Amygdala (tissue), 56 donors: ENCODE measurements at places on chromosomes 2 and 18.

GRCh38 chr2:167249197-167249596 lies 360.9 kb downstream of the XIRP2 start:
- DNase-seq: no peak

DNA sequence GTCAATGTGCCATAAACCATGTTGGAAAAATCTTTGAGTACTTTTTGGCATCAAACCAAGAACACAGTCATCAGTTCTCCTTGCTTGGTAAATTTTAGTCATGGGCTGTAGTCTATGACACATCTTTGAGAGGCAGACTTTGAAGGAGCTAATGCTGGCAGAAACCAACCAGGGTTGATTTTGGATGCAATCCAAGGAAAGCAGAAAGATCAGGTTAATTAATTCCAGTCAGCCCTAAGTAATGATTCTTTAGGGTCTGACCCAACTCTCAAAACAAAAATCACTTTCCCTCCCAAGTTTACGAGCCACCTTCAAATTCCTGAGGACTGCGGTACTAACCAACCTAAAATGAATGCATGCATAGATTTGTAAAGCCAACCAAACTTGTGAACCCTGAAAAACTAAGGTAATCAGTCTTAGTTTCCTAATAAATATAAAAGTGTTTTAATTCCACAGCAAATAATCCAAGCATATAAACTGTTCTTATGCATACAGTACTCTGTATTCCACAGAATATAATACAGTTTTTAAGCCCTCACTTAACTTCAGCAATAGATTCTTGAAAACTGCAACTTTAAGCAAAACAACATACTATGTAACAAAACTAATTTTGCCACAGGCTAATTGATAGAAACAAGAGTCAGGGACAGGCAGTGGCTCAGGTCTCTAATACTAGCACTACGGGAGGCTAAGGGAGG lies 22.0 kb downstream of the AP1S3 start:
- no peak for DNase-seq

DNA sequence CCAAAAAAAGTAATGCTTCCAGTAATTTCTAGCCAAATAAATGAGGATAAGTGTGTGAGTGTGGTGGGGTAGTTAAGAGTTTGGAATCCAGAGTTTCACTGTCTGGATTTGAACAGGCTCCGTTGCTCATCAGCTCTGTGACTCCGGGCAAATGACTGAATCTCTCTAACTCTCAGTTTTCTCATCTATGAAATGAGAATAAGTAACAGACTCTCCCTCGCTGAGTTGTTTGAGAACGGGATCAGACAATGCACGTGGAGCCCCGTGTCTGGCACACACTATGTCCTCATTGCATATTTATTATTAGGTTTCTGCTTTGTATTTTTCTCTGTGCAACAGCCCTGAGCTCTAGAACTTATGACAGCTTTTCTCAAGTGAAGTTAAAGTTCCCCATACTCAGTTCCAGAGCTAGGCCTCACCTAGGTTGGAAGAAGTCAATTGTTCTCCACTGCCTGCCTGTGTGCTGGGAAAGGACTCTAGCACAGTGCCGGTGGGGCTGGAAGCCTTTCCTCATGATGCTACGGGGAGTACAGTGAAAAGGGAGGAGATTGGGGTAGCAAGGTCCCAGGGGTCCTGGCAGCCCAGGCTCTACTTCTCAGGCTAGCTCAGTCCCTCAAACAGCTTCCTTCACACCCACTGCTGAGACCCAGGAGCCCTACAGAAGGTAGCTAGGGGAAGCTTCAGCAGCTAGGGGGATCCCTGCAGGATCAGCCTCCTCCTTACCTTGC lies 1.7 kb upstream of the ICOS start:
- DNase-seq: no peak

GRCh38 chr2:15142069-15142689 lies 419.0 kb downstream of the NBAS start:
- no peak for DNase-seq

- DNase-seq: peak; percentile 21
Observed at GRCh38 chr2:201618744-201619662, 24.3 kb downstream of the TMEM237 start.

- DNase-seq: no peak
Observed at GRCh38 chr2:216388046-216388884, 16.0 kb upstream of the MARCHF4 start.

- DNase-seq: no peak
Observed at GRCh38 chr2:231058761-231059550, 2.3 kb downstream of the PSMD1 start.

- DNase-seq: no peak
Observed at GRCh38 chr2:219386532-219387280, 1.0 kb downstream of the DNPEP start.

DNA sequence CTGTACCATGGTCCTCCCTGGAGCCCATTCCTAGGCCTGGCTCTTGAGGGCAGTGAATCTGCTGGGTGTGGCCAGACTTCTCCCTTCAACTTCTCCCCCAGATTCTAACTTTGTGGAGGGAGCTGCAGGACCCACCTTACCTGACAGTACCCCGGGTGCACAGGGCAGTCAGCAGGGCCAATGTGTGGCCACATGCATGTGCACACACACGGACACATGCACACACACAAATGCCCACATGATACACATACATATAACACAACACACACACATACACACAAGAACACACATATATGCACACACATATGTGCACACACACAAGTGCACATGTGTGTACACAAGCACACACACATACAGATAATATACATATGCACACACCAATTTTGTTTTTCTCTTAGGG lies 300.0 kb upstream of the HS6ST1 start:
- DNase-seq: no peak

DNA sequence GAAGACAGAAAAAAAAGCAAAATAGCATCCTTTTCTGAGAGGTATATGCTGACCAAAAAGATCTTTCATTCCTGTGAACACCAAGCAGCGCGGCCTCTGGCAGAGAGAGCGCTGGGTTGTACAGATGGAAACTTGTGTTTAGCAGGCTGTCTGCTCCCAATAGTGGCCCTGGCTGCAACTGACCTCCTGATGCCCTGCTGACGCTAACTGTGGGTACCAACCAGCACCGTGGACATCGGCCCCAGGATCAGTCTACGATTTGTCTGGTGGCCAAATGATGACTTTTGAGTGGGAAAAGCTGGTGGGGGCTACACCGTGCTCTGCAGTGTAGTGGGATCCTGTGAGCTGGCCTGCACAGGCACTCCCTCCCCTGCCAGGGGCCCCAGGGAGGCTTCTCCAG lies 15.7 kb downstream of the COA5 start:
- DNase-seq: no peak

DNA sequence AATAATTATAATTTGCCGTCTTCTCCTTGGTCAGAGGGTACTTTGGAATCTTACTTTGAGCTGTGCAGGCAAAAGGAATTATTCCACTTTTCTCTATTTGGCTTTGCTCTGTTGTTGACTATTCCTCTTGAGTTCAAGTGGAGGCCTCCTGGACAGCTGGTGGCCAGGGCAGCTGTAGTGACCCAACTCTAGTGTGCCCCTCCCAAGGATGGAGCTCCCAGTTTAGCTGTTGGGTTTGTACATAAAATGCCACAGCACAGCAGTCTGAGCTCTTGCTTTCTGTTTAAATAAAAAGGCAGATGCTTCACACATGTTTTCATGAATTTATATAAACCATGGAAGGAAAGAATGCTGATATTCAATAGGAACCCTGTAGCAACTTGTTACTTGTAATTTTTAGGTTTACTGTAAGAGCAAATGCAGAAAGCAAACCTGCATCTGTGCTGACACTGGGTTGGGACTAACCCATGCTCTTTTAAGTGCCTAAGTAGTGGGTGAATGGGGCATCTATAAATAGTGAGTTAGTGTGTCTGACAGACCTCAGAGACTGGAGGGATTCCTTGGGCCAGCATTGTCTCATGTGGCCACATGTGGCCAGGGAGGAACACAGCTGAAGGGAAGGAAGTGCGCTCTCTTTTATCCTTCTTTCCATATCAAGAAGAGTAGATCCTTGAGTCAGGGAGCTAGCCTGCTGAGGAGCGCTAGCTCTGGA lies 121.8 kb downstream of the FHOD3 start:
- DNase-seq: no peak

DNA sequence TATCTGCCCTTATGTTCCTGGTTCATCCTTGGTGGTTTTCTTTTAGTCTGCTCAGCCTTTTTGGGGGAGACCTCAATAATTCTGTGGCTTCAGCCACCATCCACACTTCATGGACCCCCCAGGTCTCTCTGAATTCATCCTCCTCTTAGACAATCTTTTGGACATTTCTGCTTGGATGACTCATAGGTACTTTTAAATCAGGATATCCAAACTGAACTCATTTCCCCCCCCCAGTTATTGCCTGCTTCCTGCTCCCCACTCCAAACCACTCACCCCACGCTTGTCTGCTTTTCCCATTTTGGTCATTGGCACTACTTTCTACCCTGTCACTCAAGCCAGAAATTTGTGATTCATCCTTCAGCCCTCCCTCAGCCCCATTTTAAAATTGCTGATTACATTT lies 78.5 kb downstream of the TANC1 start:
- DNase-seq: no peak

GRCh38 chr18:39721712-39722111 lies 2156.1 kb upstream of the CELF4 start:
- no peak for DNase-seq
